Right ventricle myocardium inferior (tissue), 1 donor: ENCODE measurements at places on chromosomes 2 and 18. TPM values are rescaled to one million over a fixed set of nuclear protein-coding genes. Genes with fewer than 3 reads are reported as not detected.

The POU3F3 gene
- total RNA-seq, result not detected

The NBEAL1 gene
- 14.1 TPM for total RNA-seq

The SYT4 gene
- total RNA-seq, result 1.2 TPM

The PELI1 gene
- total RNA-seq, result 6.3 TPM

The BOK gene
- total RNA-seq, result 4.5 TPM

The SLC8A1 gene
- total RNA-seq, result 999 TPM

The IL18RAP gene
- 0.30 TPM for total RNA-seq

The FSHR gene
- 0.14 TPM for total RNA-seq

The COL5A2 gene
- 10.5 TPM for total RNA-seq

The DES gene
- 13,356 TPM for total RNA-seq

The DPP4 gene
- total RNA-seq, result 5.4 TPM

DNA sequence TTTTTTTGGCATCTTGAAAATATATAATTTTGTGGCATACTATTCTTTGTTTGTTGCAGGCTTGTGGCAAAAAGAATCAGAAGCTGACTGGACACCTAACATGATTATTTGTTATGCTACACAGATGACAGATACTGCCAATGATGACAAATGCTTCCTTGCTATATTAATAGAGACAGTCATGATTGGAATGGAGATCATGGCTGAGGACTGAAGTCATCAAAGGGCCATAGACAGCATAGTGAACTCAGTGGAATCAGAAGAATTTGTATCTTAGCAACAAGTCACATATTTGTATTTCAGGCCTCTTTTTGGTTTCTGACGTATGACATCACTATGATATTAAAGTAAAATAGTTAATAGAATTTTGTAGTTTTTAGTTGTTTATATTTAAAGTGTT is 1003.8 kb upstream of the DDX18 start:
- DNase-seq, result no peak

DNA sequence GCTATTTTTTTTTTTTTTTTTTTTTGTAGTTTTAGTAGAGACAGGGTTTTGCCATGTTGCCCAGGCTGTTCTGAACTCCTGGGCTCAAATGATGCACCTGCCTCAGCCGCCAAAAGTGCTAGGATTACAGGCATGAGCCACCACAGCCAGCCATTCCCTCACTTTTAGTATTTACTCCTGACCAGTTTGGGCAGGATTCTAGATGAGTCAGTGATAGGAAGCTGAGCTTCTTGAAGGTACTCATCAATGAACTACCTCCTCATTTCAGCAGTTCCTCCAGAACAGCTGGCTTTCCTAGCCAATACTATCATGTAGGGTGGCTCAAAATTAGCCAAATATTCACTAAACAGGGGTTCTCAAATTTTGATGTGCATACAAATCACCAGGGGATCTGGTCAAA is 57.2 kb downstream of the CYBRD1 start:
- DNase-seq, result no peak

GRCh38 chr2:68689553-68690537 is 44.8 kb upstream of the ARHGAP25 start:
- DNase-seq, result no peak

DNA sequence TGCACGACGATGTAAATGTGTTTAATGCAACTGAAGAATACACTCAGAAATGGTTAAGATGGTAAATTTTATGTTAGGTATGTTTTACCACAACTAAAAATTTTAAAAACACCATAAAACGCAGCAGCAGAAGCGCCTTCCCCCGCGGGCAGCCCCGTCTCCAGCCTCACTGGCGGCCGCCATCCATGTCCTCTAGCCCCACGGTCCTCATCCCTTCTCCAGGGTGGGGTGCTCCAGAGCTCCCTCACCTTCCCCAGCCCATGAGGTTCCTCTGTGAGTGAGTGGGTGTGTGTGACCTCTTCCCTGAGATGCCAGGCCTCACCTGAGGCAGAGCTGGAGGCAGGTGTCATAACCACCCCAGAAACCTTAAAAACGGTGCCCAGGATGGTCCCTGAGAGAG is 17.0 kb downstream of the INHBB start:
- peak; percentile 39 for DNase-seq

DNA sequence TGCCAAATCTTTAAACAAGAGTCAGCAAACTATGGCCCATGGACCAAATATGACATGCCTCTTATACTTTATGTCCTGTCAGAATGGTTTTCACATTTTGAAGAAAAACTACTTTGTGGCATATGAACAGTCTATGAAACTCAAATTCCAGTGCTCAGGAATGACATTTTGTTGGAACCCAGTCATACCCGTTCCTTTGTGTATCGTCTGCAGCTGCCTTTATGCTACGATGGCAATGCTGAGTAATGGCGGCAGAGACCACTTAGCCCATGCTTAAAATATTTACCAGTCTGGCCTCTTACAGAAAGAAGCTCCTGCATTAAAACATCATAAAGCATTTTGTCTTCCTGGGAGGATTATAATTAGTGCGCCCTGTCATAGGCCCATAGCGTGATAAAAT is 140.5 kb upstream of the FHL2 start:
- no peak for DNase-seq

DNA sequence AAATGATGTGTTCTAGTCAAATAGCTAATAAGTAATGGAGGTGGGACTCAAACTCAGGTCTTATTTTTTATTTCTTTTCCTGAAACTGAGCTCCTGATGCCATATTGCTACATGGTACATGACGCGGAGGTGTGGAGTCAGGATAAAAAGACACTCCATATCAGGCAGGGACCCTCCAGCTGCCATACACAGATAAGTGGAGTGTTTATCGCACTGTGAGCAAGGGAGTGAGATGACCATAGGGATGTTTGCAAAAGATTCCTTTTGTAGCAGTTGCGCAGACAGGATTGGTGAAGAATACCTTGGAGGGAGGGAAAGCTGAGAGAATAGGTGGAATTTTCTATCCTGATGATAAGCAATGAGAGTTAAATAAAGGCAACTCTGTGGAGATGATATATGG is 657.2 kb downstream of the RNF144A start:
- no peak for DNase-seq

DNA sequence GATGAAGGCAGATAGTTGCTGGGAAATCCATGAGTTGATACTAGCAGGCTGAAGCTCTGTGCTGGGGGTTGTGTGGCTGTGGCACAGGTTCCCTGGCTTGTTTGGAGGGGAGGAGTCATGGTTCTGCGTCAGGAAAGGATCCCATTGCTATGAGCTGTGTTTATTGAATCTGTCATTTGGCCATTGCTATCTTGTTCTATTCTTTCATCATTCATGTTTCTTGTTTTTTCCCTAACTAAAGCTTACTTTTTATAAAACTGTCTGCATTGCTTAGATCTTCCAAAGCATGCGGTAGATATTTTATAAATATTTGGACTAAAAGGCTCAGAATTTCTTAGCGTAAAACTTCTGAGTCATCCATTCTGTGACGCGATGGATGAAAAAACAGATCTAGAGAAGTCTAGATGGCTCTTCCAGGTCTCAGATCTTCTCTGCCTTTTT is 335.3 kb downstream of the PTPRM start:
- DNase-seq, result no peak

DNA sequence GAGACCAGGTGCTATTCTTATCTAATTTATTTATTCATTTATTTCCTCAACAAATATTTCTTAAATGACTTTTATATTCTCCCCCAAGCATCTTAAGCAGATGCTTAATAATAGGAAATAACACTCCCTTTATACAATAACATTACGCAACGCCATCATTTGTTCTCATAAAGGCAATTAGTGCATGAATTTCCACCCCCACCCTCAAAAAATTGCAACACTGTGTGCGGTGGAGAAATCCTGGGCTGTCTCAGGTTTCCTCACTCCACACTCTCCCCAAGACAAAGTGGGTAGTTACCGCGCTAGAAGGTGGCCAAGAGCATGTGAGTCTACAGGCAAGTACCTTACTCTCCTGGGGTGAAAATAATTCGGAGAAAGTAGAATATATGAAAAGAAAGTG is 37.0 kb upstream of the CTDP1 start:
- DNase-seq, result no peak

- no peak for DNase-seq
These were observed 23.1 kb downstream of the RELCH start for GRCh38 chr18:62210138-62210537.

DNA sequence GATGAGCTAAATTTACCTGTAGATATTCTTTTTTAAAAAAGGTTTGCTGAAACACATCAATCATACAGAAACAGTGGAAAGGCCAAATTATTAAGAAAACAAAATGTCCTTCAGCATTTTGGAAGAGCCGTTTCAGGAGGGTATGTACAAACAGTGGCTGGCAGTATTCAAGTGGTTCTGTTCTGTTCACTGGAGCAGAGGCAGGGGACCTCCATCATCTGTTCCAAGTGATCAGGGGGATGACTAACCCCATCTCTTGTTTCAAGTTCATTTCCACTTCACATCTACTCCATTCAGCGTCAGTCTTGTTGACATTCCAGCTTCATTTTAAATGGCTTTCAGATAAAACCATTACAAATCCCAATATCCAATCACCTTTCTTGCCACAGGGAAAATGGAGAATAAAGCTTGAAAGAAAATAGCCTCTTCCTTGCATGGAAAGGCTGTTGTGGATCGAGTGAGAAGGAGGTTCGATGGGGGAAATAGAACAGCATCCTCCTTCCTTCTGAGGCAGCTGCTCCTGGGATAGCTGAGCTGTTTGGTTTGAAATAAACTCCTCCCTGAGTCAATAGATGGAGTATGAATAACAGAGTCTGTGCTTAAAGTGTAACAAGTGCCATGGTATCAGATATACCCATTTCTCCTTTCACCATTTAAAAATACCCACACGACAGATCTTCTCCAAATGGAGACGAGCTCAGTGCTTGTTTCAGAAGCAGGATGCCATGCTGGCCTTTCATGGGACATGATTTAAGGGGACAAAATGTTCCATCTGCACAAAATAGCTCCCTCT is 63.7 kb upstream of the OTOF start:
- no peak for DNase-seq

DNA sequence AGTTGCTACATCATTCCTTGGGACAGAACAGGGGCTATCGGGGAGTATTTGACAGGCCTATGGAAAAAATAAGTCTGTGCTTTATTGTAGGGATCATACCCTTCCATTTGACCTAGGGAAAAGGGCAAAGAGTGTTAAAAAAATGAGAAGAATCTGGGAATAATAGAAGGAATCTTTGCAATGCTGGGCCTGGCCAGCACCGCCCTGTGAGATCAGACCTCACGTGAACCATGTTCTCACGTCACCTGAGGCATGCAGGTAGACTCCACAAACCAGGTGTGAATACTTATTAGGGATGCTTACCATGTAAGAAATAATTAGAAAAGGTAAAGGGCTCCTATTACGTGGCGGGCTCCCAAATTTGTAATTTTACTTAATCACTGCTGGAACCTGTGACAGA is 177.5 kb upstream of the GATA6 start:
- no peak for DNase-seq

GRCh38 chr2:26284132-26284531 is 39.4 kb downstream of the HADHB start:
- no peak for DNase-seq

DNA sequence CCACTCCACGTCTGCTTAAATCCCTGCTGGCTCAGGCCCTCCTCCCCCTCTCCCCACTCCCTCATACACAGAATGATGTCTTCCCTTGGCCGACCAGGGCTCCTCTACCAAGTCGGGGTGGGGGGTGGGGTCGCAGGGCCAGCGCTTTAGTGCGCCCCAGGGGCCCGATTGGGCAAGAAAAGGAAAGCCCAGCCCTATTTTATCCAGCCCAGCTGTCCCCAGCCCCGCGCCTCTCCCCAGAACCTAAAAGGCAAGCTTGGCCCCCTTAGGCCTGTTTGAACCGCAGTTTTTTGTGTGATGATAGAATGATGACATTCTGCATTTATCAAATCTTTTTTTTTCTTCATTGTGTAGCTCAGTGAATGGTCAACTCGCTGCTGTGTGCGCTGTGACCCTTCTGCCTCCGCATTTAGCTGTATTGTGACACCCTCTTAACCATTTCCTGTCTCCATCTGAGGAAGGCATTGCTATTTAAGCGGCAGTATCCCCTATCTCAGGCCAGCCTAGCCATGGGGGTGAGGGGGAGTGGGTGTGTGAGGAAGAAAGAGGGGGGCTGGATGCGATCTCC is 231.4 kb downstream of the HAUS1 start:
- DNase-seq, result no peak

DNA sequence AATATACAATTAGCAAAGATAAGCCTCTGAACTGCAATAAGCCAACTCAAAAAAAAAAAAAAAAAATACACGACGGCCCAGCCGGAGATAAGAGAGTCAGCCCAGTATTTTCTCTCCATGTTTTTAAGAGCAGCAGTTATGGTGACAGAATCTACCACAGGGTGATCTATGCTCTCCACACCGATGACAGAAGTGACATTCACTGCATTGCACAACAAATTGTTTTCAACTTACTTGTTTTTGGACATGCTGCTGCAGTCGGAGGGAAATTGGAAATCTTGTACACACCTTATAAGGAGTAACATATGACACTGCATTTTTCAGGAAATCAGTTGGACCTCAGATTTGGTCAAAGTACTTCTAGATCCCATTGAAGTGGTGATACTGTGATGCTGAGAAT is 23.3 kb upstream of the APOB start:
- DNase-seq, result no peak

- peak; percentile 67 for DNase-seq
These were observed 787 bp downstream of the ERBB4 start for GRCh38 chr2:212537726-212538304.

DNA sequence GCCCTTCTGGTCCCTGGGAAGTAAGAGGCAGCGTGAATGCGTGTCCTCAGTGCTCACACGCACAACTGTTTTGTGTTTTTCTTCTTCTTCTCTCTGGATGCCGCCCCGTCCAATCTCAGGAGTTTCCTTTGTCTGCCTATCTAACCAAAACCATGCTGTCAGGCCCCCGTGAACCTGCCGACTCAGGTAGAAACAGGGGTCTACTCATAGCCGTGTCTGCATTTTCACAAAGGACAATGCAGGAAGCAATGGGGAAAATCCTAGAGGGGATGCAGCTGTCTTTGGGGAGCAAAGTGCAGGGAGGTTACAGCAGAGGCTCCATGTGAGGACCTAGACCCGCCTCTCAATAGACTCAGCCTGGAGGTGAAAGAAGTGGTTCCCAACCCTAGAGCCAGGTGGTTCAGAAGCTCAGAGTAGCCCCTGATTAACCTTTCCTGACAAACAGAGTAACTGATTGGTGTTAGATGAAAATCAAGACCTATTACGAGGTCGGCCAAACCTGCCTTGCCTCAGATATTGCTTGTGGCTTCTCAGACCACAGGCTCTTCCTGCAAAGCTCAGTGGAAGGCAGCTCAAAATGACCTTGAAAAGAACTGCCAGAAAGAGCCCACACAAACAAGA is 49.3 kb downstream of the CD226 start:
- no peak for DNase-seq

DNA sequence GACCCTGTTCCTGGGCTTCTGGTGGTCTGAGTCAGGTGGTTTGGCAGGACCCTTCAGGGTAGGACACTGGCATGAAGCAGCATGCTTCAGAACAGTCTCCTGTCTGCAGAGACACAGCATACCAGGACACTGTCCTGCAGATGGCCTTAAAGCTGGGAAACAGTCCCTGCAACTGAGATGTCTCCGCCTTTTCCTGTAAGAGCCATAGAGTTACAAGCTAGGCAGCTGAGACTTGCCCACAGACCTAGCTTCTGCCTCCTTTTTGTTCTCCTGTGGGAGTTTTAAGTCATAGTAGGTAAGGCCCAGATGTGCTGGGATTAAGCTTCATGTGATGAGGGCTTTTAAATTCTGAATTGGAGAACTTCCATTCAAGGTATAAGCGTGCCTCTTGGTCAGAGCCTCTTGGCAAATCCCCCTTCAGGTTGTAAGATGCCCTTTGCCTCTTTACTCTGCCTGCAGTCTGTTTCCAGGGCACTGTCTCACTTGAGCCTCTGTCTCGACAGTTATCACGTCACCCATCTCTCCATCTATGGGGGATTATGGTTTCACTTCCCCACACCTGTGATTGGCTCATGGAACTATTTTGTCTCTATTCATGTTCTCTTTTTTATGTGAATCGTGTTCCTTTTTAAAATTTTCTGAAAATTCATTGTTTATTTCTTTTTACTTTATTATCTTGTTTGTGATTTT is 51.8 kb downstream of the COA5 start:
- DNase-seq, result no peak
